ENCODE measurements at places on chromosomes 13 and 19. TPM values are rescaled to one million over a fixed set of nuclear protein-coding genes. Genes with fewer than 3 reads are reported as not detected.
A peak's percentile ranks its signal among the peaks of the same experiment; 100 is the strongest.

DNA sequence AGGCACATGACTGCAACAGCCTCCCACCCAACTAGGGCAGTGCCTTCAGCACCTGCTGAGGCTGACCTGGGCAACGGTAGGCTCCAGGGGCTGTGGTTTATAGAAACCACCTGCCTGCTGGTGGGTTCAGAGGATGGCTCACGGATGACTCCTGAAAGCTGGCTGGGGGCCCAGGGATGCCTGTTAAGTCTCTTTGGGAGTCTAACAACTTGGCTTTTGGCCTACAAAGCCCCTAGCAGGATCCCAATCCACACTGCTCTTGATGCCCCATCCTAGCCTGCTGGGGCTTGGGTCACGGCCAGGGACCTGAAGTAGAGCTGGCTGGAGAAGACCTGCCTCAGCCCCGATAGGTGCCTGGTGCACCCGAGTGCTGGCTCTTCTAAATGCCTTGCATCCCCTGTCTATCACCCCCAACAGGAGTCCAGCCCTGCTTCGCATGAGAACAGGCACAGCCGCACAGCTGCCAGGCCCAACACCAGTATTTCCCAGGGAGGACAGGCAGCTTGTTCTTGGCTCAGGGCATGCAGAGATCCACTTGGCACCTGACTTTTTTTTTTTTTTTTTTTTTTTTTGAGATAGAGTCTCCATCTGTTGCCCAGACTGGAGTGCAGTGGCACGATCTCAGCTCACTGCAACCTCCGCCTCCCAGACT, 9.1 kb upstream of the EPHX3 start:
- DNase-seq: no peak

DNA sequence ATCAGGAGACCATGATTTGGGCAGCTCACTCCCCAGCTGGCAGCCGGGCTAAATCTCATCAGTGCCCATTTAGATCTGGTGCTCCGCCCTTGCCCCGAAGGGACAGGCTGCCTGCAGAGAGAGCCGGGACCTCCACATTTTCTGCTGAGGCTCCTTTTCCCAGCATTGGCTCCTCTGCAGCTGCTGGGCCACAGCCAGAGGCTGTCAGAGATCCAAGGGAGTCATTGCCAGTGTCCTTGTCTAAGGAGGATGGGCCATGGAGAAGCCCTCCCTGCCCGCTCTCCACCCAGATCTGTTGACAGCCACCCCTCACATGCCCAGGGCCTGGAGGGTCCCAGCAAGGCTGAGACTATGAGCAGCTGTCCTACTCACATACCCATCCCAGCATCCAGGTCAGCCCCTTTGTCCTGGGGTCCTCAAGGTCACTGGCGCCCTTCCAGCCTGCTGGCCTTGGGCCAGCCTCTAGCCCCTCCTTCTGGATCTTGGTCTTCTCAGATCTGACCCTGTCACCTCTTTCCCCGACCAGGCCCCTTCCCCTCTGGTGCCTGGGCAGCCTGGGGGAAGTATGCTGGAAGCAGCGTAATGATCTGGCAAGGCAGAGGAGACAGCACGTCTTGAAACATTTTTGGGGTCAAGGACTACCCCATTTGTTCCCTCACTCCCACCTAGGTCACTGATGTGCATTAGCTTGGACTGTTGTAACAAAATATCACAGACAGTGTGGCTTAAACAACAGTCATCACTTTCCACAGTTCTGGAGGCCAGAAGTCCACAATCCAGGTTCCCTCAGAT, 7.9 kb downstream of the PIN1 start:
- peak; percentile 35 for DNase-seq

ELAVL3 gene
- 0.38 TPM for total RNA-seq

DNA sequence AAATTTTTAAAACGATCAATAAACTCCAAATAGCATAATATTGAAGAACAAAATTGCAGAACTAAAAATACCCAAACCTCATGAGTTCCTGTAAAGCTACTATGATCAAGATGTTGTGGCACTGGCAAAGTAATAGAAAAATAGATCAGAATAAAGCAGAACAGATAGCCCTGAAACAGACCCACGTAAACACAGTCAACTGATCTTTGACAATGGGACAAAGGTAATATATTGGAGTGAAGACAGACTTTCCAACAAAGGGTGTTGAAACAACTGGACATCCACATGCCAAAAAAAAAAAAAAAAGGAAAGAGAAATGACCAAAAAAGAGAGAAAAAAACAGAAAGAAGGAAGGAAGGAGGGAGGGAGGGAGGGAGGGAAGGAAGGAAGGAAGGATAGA, 138.7 kb downstream of the IRS2 start:
- DNase-seq: no peak

DNA sequence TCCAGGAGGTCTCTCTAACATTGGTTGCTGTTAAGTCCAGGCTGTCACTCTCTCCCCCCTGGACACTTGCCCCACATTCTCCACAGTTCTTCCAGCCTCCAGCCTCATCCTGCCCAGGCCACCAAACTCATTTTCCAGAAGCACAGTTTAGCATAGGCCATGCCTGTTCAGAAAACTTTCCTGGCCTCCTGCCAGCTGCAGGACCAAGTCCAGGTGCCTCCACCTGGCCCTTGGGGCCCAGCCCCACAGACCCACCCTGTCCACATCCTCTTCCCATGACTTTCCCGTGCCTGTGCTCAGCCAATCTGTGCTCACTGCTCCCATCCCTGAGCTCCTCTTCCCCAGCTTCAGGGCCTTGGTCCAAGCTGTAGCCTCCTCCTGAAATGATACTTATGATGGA, 905.0 kb downstream of the UQCRFS1 start:
- no peak for DNase-seq

All from heart right ventricle (tissue), 16 donors.